ENCODE measurements at places on chromosomes 1 and 21.

GRCh38 chr1:179178183-179178582 is 51.3 kb downstream of the ABL2 start:
- no peak for DNase-seq

- peak; percentile 21 for DNase-seq
These were observed 44.9 kb downstream of the SYT6 start for GRCh38 chr1:114108751-114109255.

DNA sequence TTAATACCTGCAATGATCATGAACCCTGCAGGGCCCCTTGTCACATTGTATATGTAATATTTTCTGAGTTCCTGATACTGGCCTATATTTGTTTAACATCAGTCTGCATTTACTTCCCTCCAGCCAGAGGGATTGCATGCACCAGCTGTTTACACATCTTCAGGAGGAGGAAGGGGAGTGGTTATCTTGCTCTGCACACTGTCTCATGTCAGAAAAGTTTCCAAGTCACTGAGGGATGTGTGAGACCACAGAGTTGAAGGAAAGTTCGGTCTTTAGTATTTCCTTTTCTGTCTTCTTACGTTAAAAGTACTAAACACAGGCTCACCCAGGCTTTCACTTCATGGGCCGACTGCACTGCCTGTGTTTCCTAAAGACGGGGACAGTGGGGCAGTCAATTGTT is 574.1 kb downstream of the LMO4 start:
- peak; percentile 18 for DNase-seq

DNA sequence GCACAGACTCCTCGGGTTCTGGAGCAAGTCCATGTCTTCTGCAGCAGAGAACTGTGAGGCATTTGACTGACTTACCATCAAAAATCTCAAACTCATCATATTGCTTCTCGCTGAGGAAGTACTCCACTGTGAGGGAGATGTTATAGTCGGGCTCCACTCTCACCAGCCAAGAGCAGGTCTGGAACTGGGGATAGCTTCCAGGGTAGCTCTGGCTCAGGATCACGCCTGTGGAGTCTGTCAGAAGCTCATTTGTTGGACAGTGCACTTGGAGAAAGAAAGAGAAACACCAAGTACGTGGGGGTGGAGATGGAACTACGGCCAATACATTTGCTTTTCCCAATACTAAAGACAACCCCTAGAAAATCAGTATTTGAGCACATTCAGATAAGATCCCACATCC is 111.1 kb downstream of the ZSCAN20 start:
- DNase-seq, result no peak

GRCh38 chr1:171715813-171716251 is 26.0 kb downstream of the VAMP4 start:
- peak; percentile 55 for DNase-seq

GRCh38 chr1:189275796-189276195 is 1201.9 kb downstream of the BRINP3 start:
- peak; percentile 5 for DNase-seq

DNA sequence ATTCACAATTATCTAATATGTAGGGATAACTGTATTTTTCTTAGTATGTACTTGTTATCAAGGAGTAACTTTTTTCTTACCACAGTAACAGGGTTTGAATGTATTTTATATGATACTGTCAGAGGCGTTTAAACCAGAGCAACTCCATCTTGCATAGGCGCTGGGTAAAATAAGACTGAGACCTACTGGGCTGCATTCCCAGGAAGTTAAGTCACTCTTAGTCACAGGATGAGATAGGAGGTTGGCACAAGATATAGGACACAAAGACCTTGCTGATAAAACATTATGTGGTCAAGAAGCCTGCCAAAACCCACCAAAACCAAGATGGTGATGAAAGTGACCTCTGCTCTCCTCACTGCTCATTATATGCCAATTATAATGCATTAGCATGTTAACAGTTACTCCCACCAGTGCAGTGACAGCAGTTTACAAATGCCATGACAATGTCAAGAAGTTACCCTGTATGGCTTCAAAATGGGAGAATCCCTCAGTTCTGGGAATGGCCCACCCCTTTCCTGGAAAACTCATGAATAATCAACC is 64.8 kb downstream of the RPE65 start:
- DNase-seq, result peak; percentile 87

GRCh38 chr1:168260393-168260792 is 20.3 kb upstream of the TBX19 start:
- no peak for DNase-seq

GRCh38 chr1:232223183-232223708 is 406.7 kb downstream of the SIPA1L2 start:
- no peak for DNase-seq

DNA sequence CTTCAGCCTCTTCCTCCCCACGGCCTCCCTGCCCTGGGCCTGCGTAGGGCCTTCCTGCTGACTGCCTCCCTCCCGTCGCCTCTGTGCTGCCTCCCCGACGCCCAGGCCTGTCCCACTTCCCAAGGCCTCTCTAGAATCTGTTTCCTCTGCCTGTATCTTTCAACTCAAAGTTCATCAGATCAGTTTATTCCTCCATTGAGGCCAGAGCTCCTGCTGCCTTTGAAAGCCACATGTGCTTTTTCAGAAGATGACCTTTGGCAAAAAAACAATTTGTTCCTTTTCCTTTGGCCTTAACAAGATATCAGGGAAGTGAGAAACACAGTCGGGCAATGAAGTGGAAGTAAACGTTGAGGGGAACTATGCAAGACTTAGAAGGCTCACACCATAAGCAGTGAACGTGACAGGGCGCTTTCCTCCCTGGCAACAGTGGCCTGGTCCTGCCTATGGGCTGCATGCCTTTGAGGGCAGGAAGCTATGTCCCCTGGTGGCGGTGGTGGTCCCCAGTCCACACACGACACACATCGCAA is 85.9 kb downstream of the PSMG1 start:
- DNase-seq, result no peak

DNA sequence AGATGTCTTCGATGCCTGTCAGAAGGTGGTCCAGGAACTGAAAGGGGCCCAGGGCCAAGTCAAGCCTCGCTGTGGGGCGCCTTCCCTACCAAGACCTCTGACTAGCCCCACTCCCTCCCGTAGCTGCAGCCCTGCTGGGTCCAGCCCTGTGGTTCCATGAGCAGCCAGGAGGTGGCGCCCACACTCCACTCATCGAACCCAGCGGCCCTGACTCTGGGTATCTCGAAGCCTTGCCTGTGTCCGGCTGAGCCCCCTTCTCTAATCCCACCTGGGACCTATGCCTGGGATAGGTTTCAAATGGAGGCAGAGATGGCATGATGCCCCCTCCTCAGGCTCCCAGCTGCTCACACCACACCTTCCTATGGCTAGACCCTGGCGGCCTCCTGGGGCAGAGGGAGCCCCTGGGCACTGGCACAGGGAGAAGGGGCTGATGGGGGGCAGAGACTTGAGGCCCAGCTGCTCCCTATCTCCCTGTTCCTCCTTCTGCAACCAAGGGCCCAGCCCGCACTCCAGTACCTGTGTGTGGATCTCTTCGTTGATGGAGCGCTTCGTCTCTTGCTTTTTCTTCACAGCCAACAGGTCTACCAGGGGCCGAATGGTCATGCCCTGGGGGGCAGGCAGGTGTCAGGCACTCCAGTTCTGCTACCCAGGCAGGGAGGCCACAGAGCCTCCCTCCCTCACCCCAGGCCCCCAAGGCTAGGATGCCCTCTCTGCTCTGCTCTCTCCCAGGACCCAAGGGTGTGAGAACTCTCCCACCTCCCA is 52.0 kb downstream of the SLC9A1 start:
- peak; percentile 69 for DNase-seq

- no peak for DNase-seq
These were observed at the start of gene EPHA10 for GRCh38 chr1:37764888-37765441. TSS of gene EPHA10 (minus strand) at chr1:37765120. CDS start at chr1:37765066, 54 bp downstream.

- DNase-seq, result no peak
These were observed 120.7 kb upstream of the CSF3R start for GRCh38 chr1:36603461-36603860.
